ENCODE measurements at places on chromosomes 7 and 10. TPM values are rescaled to one million over a fixed set of nuclear protein-coding genes. Genes with fewer than 3 reads are reported as not detected.

DNA sequence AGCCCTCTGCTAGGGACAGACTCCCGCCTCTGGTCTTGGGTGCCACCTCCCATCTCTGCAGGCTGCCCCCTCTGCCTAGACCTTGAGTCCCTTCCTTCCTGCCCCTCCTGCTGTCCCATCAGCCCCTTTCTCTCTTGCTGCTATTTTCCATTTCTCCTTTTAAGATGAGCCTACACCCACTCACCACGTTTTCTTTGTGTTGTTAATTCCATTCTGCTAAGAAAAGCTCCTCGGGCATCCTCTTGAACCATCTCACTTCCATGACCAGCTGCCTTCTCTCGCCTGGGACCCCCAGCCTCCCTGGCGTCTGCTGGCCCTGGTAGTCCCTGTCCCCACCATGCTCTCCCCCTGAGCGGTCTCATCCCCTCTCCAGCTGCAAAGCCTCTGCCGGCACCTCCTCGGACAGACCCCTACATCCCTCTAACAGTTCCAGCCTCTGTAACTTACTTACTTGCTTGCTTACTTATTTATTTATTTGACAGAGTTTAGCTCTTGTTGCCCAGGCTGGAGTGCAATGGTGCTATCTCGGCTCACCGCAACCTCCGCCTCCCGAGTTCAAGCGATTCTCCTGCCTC, 95.8 kb upstream of the SH2B2 start:
- H3K36me3 ChIP-seq: peaks cover 1% of the 10 kb centered on the region
- no peak overlapping the region for H3K4me3 ChIP-seq
- H3K27ac ChIP-seq: no peak overlapping the region
- no peaks in the 10 kb centered on the region for H3K27me3 ChIP-seq
- peaks cover 2% of the 10 kb centered on the region for H3K4me1 ChIP-seq

SCD gene
- 252 TPM for total RNA-seq

DNA sequence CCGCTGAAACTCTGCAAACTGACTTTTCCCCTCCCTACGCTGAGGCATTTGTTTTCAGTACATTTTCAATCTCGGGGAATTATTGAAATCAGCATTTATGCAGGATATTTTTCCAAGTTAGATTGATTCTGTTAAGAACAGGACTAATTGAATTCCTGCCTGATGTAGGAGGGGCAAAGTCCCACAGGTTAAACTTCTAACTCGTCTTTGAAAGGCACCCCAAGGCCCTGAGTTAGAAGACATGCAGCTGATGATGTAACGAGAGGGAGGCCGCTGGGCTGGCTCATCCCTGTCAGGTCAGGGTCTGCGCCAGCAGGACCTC, 253.1 kb downstream of the CELF2 start:
- no peak overlapping the region for H3K27ac ChIP-seq
- DNase-seq: no peak
- H3K27me3 ChIP-seq: no peaks in the 10 kb centered on the region
- peaks cover 48% of the 10 kb centered on the region for H3K4me1 ChIP-seq

GRCh38 chr10:68327889-68328786, 3.7 kb upstream of the HNRNPH3 start:
- H3K4me3 ChIP-seq: peak overlapping the region; percentile 51
- DNase-seq: no peak
- H3K4me1 ChIP-seq: peaks cover 27% of the 10 kb centered on the region

DNA sequence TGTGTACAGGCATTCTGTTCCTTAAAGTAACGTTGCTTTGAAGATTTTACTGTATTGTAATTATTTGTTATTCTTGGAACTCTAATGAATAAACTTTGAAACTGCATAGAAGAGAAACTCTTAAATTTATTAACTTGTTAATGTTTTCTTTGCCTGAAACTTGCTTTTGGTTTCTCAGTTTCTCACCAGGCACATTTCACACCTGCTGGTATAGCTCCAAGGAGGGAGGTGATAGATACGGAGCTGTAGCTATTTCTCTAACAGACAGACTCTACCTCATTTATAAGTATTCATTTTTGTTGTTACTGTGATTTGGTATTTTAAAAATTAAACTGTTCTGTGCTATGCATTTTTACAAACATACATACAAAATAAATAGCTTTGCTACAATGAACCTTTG, 32.7 kb downstream of the R3HCC1L start:
- no peak overlapping the region for H3K4me3 ChIP-seq
- H3K27me3 ChIP-seq: no peaks in the 10 kb centered on the region
- peaks cover 33% of the 10 kb centered on the region for H3K36me3 ChIP-seq
- DNase-seq: no peak
- peaks cover 7% of the 10 kb centered on the region for H3K4me1 ChIP-seq
- H3K27ac ChIP-seq: no peak overlapping the region

DNA sequence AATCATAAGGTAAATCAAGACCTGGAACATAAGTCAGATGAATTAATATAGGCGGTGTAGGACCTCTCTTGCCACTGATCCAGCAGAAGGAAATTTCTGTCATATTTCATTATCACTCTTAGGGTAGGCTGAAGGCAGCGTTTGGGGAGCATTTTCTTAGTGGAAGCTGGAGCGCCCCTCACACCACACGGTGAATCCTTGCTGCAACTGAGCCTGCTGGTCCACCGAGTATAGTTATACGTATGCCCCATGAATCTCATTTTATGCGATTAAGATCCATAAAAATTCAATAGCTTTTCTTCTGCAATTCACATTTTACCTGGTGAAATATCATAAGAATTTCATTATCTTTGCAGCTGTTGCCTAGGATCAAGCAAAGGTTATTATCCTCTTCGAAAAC, 19.6 kb downstream of the EBF3 start:
- H3K36me3 ChIP-seq: no peaks in the 10 kb centered on the region
- no peak overlapping the region for H3K27ac ChIP-seq
- H3K4me1 ChIP-seq: no peaks in the 10 kb centered on the region
- H3K27me3 ChIP-seq: peaks cover 1% of the 10 kb centered on the region
- DNase-seq: no peak

DNA sequence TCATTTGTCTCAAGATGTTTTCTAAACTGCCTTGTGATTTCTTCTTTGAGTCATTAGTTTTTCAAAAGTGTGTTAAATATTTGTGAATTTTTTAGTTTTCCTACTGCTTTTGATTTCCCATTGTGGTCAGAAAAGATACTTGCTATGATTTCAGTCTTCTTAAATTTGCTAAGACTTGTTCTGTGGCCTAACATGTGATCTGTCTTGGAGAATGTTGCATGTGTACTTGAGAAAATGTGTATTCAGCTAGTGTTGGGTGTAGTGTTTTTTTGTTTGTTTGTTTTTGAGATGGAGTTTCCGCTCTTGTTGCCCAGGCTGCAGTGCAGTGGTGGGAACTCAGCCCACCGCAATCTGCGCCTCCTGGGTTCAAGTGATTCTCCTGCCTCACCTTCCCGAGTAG, 28.6 kb downstream of the BMPR1A start:
- no peak for DNase-seq
- peaks cover 3% of the 10 kb centered on the region for H3K4me1 ChIP-seq
- no peaks in the 10 kb centered on the region for H3K36me3 ChIP-seq
- no peak overlapping the region for H3K27ac ChIP-seq

DNA sequence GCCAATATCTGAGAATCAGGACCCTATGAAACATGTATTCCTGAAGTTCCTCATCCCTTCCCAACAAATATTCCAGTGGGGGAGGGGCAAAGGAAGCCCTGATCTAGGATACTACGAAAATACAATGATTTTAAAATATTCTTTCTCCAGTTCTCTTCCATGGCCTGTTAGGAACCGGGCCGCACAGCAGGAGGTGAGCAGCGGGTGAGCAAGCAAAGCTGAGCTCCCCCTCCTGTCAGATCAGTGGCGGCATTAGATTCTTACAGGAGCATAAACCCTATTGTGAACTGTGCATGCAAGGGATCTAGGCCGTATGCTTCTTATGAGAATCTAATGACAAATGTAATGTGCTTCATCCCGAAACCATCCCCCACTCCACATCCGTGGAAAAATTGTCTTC, 370.8 kb downstream of the WDR11 start:
- no peak overlapping the region for H3K4me3 ChIP-seq
- H3K27ac ChIP-seq: no peak overlapping the region
- H3K27me3 ChIP-seq: no peaks in the 10 kb centered on the region

DNA sequence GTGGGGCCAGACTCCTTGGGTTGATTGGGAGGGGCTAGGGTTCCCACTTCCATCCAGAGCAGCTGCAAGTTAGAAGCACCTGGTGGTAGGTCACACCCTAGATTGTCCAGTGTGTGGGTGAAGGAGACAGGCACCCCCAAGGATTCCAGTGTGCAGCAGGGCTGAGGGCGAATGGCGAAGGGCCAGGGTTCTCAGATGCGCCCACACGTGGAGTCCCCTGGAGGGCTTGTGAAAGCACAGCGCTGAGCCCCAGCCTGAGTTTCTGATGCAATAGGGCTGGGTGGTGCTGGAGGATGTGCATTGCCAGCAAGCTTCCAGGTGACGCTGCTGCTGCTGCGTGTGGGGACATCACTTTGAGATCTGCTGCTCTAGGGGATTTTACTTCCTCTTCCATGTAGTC, 25.4 kb downstream of the TBATA start:
- no peak overlapping the region for H3K4me3 ChIP-seq
- H3K27me3 ChIP-seq: no peaks in the 10 kb centered on the region
- no peak overlapping the region for H3K27ac ChIP-seq
- H3K4me1 ChIP-seq: peaks cover 8% of the 10 kb centered on the region
- H3K36me3 ChIP-seq: no peaks in the 10 kb centered on the region

DNA sequence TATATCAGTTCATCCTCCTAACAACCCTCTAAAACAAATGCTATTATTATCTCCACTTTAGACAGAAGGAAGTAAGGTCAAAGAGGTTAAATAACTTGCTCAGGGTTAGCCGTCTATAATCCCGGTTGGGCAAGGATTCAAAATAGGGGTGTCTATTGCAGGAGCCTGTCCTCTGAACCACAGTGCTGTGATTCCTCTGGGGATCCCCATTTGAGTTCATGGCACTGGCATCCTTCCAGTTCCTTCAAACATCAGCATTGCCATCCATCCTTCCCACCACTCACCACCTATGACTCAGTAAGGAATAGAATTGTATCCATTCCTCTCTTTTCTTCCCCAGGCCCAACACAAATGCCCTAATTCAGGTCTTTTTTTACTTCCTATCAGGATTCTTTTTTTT, 25.6 kb downstream of the HPS6 start:
- no peak for DNase-seq
- H3K27me3 ChIP-seq: no peaks in the 10 kb centered on the region
- no peaks in the 10 kb centered on the region for H3K4me1 ChIP-seq
- H3K36me3 ChIP-seq: no peaks in the 10 kb centered on the region

WIPF3 gene
- not detected for total RNA-seq

DNA sequence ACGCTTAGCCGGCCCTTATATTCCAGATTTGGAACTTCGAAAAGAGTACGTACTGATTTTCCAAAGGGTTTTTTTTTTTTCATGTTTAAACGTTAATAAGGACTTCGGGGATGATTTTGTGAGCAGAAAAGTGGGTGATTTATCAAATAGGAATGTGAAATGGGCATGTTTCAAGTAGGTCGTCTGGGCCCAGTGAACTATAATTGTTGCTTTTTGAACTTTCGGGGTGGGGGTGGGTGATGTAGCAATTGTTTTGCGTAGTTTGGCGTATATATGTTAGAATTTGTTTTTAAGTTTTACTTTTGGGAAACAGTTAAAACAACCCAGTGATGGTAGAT, 299 bp upstream of the PBLD start:
- H3K4me3 ChIP-seq: peak overlapping the region; percentile 99
- H3K36me3 ChIP-seq: peaks cover 49% of the 10 kb centered on the region
- H3K4me1 ChIP-seq: peaks cover 56% of the 10 kb centered on the region
- peak overlapping the region; percentile 100 for H3K27ac ChIP-seq
- no peak for DNase-seq

DNA sequence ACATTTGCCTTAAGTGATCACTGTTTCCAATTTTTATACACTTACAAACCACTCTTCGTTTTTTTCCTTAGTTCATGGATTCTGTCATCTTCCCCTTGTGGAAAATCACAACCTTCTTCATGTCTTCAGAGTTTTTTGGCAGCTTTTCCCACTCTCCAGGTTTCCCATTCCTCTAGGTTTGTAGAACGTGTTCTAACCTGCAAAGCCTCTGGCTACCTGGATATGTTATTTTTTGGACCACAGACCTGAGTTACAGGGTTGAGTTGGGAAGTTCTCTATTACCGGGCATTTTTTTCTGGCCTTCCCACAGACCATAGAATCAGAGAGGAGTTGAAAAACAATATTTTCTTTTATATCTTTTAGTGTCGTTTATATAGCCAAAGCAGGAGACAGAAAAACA, 30.2 kb downstream of the NRG3 start:
- no peaks in the 10 kb centered on the region for H3K4me1 ChIP-seq
- no peak for DNase-seq
- no peak overlapping the region for H3K4me3 ChIP-seq
- H3K27me3 ChIP-seq: no peaks in the 10 kb centered on the region
- no peak overlapping the region for H3K27ac ChIP-seq

- peaks cover 3% of the 10 kb centered on the region for H3K27me3 ChIP-seq
- H3K27ac ChIP-seq: no peak overlapping the region
- DNase-seq: no peak
- H3K4me1 ChIP-seq: peaks cover 13% of the 10 kb centered on the region
- H3K4me3 ChIP-seq: no peak overlapping the region
- peaks cover 4% of the 10 kb centered on the region for H3K36me3 ChIP-seq
Measured at GRCh38 chr10:92208157-92208720, 82.6 kb downstream of the CPEB3 start.

DNA sequence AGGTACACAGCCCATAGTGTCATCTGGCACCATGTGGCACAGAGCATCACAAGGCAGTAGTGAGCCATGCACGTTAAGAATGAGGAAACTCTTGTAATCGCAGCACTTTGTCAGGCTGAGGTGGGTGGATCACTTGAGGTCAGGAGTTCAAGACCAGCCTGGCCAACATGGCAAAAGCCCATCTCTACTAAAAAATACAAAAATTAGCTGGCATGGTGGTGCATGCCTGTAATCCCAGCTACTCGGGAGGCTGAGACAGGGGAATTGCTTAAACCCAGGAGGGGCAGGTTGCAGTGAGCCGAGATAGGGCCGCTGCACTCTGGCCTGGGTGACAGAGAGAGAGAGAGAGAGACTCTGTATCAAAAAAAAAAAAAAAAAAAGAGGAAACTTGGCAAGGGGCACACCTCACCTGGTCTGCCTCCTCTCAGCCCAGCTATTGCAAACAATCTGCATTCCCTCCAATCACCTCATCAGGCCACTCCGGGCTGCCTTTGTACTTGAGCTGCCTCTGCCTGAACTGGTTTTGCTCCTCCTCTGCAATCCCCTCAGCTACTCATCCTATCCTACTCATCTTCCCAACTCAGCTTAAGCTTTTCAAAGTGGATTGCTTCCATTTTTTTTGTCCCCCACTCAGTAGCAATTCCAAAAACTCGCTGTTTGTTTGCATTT, 46.0 kb upstream of the OPTN start:
- no peak for DNase-seq
- H3K27me3 ChIP-seq: peaks cover 9% of the 10 kb centered on the region
- no peaks in the 10 kb centered on the region for H3K36me3 ChIP-seq
- H3K4me1 ChIP-seq: no peaks in the 10 kb centered on the region

All from activated CD4-positive, alpha-beta T cell treated with anti-CD3 and anti-CD28 coated beads, Interleukin-2, amount 10 ng/mL, durations not matched to agents 24 days and 14 days (primary cell).